Epithelial cell of umbilical artery (primary cell): ENCODE measurements at places on chromosomes 6 and 20. TPM values are rescaled to one million over a fixed set of nuclear protein-coding genes. Genes with fewer than 3 reads are reported as not detected.

Gene AFDN
- total RNA-seq, result 71.5 and 91.0 TPM in 2 replicates

Gene OPN5
- total RNA-seq, result not detected in 2 replicates

Gene FERMT1
- 0.65 and 1.7 TPM in 2 replicates for total RNA-seq

Gene XKR7
- not detected in 2 replicates for total RNA-seq

Gene FKBP1C
- 0.97 TPM in 1 of 2 replicates, not detected in the other for total RNA-seq
